ENCODE measurements at places on chromosomes 5 and 9.

- DNase-seq, result no peak
Observed at GRCh38 chr5:60183881-60184280, 290.4 kb upstream of the PDE4D start.

- no peak for DNase-seq
Observed at GRCh38 chr5:35600591-35600990, 17.1 kb upstream of the SPEF2 start.

- no peak for DNase-seq
Observed at GRCh38 chr9:92180669-92181181, 65.5 kb upstream of the SPTLC1 start.

DNA sequence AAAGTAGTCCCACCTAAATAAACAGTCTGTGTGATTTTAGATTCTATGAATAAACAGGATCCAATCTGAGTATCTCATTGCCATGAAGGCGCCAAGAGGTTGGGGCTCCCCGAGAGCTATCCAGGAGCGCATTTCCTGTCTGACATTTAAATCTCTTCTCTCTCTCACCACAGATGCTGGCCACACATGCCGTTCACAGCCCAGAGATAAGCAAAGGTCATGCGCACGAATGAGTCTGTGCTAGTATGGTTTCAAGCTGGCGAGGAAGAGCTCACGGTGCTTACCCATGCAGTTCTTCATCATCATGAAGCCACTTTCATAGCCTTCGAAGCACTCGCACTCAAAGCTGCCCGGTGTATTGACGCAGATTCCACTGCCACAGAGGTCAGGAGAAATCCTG, 199.4 kb downstream of the FBN2 start:
- no peak for DNase-seq

GRCh38 chr5:122009436-122009835, 47.7 kb downstream of the SRFBP1 start:
- no peak for DNase-seq

DNA sequence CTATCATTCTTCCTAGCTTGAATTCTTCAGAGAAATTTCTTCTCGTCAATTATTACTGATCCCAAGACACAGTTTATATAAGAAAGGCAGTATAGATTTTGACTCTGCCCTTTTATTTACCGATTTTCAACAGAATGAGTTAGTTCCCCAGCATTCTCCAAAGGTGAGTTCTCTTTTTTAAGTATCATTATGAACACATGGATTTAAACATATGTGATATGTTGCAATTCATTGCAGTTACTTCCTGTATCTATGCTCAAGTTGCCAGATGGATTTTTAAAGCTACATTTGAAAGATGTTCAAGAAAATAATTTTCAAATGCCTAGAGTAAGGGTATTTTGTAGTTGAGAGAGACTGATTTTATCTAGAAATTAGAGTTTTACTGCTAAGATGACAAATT, 8.4 kb downstream of the WDR41 start:
- no peak for DNase-seq

GRCh38 chr9:101311758-101312420, 72.9 kb downstream of the BAAT start:
- peak; percentile 84 for DNase-seq

GRCh38 chr5:154647114-154647760, 107.9 kb upstream of the LARP1 start:
- DNase-seq, result no peak

GRCh38 chr5:110265162-110265561, 461.3 kb downstream of the TMEM232 start:
- DNase-seq, result no peak

All from NCI-H2081 (cell line).